ENCODE measurements at places on chromosomes 4 and X.

- no peak for DNase-seq
Observed at GRCh38 chr4:94403751-94404150, 48.0 kb upstream of the PDLIM5 start.

DNA sequence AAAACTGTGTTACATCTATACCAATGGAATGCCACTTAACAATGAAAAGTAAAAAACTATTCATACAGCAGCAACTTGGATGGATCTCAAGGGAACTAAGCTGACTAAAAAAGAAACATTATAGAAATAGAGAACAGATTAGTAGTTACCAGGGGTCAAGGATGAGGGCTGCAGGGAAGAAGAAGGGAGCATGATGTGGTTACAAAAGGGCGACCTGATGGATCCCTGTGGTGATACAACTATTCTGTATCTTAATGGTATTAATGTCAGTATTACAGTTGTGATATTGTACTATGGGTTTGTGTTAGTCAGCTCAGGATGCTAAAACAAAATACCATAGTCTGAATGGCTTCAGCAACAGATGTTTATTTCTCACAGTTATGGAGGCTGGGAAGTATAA, 190.7 kb downstream of the ZNF674 start:
- no peak for DNase-seq

- no peak for DNase-seq
Observed at GRCh38 chrX:63330681-63331080, 20.5 kb downstream of the SPIN4 start.

- DNase-seq: no peak
Observed at GRCh38 chrX:69366183-69366582, 137.9 kb upstream of the NALF2 start.

DNA sequence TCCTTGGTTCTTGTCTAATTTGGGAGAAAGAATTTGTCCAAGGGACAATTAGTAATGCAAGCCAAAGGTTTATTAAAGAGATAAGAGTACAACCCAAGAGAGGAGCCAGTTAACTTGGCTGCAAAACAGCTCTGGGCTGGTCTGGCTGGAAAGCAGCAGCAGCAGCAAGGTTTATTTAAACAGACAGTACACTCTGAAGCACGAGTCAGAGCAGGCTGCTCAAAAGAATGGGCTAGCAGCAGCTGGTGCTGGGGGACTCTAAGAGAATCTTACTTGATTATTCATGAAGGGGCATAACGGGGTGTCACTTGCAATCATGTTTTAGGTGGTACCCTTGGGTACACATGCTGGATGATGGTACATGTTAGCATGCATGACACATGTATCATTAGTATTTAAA, 17.1 kb upstream of the CT47C1 start:
- no peak for DNase-seq

DNA sequence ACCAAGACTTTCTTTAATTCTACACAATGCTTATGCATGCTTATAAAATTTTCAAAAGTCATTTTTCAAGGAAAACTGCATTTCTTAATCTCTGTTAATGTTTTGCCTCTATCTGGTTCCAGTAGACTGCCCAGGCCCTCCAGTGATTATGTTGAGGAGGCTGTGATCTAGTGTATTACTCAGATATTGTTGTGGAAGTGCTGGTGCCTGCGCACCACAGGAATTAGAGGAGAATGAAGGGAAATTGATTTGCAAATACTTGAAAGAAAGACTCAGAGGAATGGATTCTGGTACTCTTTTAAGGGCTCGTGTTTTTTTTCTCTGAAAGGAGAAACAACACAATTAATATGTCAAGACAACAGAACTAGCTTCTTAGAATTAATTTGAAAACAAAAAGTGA, 1015.1 kb downstream of the RPA4 start:
- DNase-seq: no peak

- DNase-seq: no peak
Observed at GRCh38 chr4:13509442-13509841, 25.3 kb upstream of the RAB28 start.

- DNase-seq: no peak
Observed at GRCh38 chr4:126191536-126191935, 876.8 kb downstream of the FAT4 start.

- DNase-seq: no peak
Observed at GRCh38 chr4:61202638-61203435, 2.7 kb downstream of the ADGRL3 start.

- no peak for DNase-seq
Observed at GRCh38 chr4:47891928-47892327, 22.5 kb downstream of the NFXL1 start.

DNA sequence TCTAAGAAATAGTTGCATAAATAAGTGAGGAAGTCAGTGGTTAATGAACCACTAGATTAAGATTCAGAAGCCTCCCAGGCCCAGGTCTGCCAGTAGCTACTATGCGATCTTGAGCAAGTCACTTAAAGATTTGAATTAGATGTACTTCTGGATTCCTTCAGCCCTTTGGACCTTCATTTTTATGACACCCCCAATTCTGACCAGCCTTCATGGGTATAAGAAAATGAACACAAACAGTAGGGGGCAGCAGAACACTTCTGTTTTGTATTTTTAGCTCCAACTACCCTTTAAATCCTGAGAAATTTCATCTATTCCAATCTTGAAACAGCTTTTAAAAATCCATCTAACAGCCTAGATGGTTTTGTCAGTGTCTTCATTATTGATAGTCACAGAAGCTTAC, 19.0 kb downstream of the TMEM47 start:
- DNase-seq: peak; percentile 65

- DNase-seq: no peak
Observed at GRCh38 chr4:3227878-3228675, 20.9 kb upstream of the MSANTD1 start.

GRCh38 chrX:110853610-110854009, 58.0 kb upstream of the CHRDL1 start:
- DNase-seq: no peak

GRCh38 chrX:9619581-9619980, 146.1 kb downstream of the GPR143 start:
- DNase-seq: no peak

GRCh38 chrX:85836868-85837267, 210.5 kb downstream of the CHM start:
- DNase-seq: no peak

- DNase-seq: peak; percentile 7
Observed at GRCh38 chr4:139208404-139208945, 31.5 kb upstream of the ELF2 start.

GRCh38 chr4:89558147-89558546, 250.5 kb upstream of the GPRIN3 start:
- DNase-seq: no peak

DNA sequence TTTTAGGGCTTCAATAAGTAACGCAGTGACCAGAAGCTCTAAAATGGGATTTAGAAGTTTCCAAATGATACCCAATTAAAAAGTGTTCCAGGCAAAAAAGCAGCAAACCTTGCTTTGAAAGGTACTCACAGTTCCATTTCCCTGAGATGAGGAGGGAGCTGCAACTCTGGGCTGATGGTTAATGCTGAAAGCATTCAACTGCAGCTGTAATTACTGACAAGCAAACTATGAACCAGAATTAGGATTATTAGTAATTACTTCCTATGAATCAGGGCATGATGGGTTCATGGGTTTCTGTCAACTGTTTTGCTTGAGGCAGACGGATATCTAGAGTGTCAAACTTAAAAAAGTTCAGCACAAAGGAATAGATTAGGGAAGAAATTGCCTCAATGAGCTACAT, 357.4 kb downstream of the STIM2 start:
- no peak for DNase-seq

DNA sequence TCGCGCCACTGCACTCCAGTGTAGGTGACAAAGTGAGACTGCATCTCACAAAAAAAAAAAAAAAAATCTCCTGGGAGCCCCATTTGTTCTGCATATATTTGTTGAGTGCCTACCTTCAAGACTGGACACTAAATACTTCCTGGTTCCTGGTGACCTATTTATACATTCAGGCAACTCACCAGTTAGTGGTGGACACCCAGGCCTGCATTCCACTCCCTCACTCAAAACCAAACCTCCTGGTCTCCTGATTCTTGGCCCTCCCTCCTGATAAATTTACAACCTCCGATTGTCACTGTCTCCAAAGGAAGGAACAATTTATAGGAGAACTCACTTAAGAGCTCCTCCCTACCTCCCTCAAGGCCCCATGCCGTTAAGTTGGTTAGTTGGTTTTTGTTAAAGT, 3.1 kb downstream of the SYAP1 start:
- DNase-seq: no peak

GRCh38 chr4:179941911-179942310, 2301.3 kb upstream of the TENM3 start:
- DNase-seq: no peak

- DNase-seq: no peak
Observed at GRCh38 chrX:84467898-84468297, 34.4 kb downstream of the HDX start.

- DNase-seq: no peak
Observed at GRCh38 chrX:85065512-85066198, 62.0 kb downstream of the APOOL start.

GRCh38 chr4:121339307-121339706, 41.5 kb downstream of the QRFPR start:
- no peak for DNase-seq

DNA sequence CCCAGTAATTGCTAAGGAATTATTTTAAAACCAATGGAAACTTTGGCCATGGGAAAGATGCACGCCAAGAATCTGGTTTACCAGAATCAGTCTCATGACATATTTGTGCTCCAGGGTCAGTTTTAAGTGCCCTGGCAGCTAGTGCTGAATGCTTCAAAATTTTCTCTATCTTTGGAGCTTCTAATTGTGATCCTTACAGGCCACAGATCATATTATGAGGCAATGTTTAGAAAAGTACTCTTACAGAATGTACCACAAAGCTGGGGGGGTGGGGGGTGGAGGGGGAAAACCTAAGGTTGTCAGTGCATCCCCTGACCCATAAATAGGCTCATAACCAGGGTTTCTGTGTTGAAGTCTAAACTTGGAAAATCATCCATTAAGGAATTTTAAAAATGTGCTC, 514.5 kb downstream of the INPP4B start:
- no peak for DNase-seq

- peak; percentile 18 for DNase-seq
Observed at GRCh38 chr4:94758141-94758699, 465 bp downstream of the BMPR1B start.

- no peak for DNase-seq
Observed at GRCh38 chr4:73721435-73721834, 18.9 kb upstream of the CXCL8 start.

GRCh38 chrX:41082783-41083182, 2.5 kb upstream of the USP9X start:
- no peak for DNase-seq

- no peak for DNase-seq
Observed at GRCh38 chrX:119709630-119710029, 16.7 kb upstream of the SEPTIN6 start.

GRCh38 chr4:154961263-154961662, 180.2 kb downstream of the RBM46 start:
- DNase-seq: no peak

DNA sequence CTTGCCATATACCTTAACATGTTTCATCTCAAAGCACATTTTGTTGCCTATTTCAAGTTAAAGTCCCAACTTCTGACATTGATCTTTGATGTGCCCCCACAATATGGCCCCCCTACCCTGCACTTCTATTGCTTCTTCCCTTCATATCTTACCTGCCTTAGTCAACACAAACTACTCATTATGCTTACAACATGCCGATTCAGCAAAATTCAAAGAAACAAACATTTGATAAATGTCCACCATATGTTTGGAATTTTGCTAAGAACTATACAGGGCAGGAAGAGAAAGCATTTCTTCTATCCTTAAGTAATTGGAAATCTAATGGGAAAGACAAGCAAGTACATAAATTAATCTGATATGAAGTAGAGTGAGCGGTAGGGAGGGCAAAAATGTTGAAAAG, 25.6 kb downstream of the NAA11 start:
- DNase-seq: no peak

DNA sequence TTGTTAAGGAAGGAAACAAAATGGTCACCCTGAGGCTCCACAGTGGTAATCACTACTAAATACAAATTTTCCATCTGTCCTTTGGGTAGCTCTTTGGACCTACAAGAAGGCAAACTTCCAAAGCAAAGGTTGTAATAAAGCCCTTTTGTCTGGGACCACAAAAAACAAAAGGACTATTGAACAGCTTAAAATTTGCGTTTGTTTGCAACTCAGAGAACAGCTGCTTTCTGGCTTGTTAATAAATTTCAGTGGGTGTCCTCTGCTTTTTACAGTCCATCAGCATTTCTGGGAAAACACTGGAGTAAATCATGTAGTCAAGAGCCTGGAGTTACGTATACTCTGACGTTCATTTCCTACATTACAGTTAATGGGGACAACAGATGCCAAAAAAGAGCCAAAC, 439.7 kb upstream of the DIAPH2 start:
- DNase-seq: no peak

DNA sequence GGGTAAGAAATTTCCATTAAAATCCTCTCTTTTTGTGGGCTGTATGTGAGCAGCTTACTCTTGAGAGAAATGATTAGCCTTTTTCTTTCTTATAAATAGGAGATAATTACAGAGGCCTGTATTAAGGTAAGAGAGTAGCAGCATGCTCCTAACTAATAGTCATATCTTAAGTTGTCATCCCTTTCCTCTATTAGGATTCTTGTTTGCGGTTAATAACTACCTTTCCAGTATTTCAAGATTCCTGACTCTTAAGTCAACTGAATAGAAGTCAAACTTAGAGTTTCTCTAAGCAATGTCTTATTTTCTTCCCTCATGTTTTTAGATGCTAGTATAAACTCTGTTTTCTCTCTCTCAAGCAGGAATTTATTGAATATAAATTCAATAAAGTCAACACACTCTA, 139.9 kb upstream of the GPRIN3 start:
- DNase-seq: no peak

- no peak for DNase-seq
Observed at GRCh38 chr4:122857160-122857559, 30.5 kb downstream of the FGF2 start.

DNA sequence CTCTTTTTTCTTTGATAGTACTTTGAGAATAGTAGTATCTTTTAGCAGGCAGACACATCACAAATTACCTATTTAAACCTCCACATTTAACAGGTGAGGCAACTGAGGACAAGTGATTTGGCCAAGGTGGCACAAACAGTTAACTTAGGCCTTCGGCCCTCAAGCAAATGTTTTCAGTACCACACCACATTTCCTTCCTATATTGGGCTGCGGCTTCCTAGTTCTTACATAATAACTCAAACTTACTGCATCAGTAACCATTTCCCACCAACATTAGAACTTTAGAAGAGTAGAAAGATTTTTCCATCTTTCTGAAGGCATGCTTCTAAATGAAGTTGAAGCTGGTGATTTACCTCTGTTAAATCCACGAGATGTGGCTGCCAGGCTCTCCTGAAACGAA, 63.2 kb upstream of the SLC4A4 start:
- no peak for DNase-seq

GRCh38 chr4:82053396-82053795, 320.4 kb downstream of the HNRNPD start:
- no peak for DNase-seq

DNA sequence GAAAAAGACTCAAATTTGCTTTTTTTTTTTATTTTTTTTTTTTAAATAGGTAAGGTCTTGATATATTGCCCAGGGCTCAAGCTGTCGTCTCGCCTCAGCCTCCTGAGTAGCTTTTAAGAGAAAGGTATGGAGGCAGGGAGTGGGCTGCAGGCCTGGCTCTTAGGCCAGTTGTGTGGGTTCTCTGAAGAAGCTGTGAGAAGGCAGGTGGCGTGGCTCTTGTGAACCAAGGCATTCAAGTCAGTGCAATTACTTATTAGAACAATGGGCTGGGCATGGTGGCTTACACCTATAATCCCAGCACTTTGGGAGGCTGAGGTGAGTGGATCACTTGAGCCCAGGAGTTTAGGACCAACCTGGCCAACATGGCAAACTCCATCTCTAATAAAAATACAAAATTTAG, 244.0 kb upstream of the SFRP2 start:
- DNase-seq: no peak

- no peak for DNase-seq
Observed at GRCh38 chrX:69457756-69458155, 46.4 kb upstream of the NALF2 start.
